ENCODE measurements at places on chromosomes 12 and 14.

GRCh38 chr12:11133162-11133561 is 1.3 kb downstream of the TAS2R30 start:
- no peak for DNase-seq

DNA sequence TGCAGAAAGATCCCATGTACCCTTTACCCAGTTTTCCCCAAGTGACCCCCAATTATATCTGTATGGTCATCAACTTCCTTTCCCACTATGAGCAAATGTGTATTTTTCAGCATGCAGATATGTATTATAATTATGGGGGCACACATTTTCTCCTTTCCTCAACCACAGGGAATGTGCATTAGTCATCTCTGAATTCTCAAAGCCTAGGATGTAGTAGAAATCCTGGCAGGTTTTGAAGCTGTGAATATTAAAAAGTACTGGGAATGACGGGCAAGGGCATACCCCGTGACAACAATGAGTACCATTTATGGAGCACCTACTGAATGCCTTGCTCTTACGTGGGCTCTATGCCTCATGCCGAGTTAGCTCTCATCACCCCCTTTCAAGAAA is 71.5 kb downstream of the VWF start:
- no peak for DNase-seq

- no peak for DNase-seq
These were observed 11.3 kb downstream of the VASH1 start for GRCh38 chr14:76772300-76773187.

DNA sequence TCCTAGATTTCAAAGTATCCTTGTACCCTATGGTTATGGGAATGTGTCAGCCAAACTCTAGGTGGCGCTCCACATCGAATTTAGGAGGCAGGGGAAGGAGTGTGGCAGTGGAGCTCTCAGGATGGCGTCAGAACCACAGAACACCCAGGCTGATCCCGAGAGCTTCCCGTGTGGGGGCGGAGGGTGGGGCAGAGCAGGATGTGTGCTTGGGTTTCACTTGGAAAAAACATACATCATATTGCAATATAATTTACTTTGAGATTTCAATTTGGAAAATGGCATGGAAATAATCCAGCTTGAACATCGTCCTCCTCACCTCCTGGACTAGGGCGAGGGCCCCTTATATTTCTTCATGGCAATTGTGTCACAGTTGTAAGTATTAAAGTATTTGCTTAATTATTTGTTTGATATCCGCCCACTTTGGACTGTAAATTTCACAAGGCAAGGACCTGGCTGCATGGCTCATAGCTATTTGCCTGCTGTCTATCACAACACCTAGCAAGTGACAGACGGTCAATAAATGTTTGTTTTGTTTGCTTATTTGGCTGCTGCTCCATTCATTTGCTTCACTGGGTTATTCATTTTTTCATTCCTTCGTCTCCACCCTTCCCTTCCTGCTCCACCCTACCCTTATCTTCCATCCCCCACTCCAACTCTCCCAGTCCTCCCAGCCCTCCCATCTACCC is 221.5 kb upstream of the HMGA2 start:
- no peak for DNase-seq

DNA sequence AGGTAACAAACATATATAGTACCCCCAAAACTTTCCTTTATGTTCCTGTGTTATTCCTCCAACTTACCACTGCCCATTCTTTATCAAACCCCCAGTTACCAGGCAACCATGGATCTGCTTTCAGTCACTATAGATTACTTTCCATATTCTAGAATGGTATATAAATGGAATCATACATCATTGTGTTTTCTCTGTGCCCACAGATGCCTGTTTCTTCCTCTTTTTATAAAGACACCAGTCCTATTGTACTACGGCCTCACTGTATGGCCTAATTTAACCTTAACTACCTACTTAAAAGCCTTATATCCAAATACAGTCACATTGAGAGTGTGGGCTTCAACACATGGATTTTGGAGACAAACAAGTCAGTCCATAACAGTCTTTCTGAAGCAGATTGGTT is 2.6 kb downstream of the TAS2R14 start:
- no peak for DNase-seq

- DNase-seq, result no peak
These were observed 21.4 kb upstream of the HECTD1 start for GRCh38 chr14:31229009-31229408.

DNA sequence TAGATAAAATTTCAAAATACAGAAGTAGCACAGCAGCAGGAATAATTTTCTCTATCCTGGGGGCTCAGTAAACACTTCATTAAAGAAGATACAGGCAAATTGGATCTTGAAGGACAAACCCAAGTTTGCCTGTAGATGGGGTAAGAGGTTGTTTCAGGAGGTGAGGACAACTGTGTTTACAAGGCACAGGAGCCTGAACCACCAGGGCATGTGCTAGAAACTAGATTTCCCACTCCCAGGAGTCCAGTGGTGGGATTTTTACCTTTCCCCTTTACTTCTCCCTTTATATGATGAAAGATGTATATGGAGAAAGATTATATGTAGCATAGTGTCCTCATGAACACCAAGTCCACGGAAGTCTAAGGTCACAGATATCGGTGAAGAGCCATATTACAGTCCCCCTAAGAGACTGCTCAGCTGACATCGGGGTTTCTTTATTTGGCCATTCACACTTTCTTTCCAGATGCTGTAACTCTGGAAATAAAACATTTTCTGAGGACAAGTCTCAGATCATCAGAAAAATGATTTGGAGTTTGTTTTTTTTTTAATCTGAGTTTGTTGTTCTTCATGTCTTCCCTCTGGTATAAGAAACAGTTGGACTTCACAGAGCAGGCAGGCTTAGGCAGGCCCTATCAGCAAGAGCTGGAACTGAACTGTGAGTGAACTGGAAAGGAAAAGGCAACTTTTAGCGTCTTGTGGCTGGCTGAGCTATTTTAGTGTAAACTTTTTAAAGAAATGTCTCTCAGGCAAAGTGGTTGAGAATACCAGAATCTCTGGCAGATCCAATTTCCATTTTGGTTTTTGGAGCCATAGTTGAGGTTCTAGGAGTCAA is 8.0 kb upstream of the EVL start:
- DNase-seq, result no peak

DNA sequence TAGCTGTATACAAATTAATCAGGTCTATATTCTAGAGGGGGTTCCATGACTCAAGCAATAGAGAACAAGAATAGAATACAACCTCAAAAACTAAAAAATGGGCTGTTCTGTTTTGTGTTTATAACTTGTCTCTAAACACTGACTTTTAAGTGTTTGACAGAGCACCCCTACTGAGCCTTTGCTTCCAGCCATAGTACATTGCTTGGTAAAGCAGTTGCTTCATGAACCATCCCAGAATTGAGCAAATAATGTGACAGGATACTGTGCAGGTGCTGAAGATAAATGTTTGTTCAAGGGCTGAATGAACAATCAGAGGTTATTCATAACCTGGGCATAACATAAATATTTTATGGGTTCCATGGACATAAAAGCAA is 11.5 kb downstream of the SPTSSA start:
- DNase-seq, result no peak

DNA sequence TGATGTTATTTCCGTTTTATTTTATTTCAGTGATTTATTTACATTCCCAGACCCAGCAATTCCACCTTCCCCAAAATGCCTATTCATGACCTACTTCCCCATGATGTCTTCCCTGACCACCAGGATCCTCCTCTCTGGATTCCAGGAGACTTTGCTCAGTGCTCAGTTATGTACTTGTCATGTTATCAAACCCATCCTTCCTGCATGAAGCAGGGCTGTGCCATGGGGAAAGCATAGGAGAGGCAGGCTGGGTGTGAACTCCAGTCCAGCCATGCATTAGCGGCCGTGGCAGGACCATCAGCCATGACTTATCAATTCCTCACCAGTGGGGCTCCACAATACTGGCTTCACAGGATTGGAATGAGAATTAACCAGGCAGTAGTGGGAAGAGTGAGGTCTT is 57.8 kb downstream of the B4GALNT3 start:
- DNase-seq, result no peak

DNA sequence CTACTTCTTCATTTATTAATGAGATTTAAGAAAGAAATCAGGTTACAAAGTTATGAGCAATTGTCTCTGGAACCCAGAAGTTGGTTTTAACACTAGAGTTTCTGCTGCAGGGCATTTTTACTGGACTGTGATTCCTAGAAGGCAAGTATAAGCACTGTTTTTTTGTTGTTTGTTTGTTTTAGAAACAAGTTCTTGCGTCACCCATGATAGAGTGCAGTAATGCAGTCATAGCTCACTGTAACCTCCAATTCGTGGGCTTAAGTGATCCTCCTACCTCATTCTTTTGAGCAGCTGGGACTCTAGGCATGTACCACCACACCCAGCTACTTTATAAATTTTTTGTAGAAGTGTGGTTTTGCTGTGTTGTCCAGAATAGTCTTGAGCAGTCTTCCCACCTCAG is 25.6 kb downstream of the RAP1B start:
- DNase-seq, result no peak

GRCh38 chr12:93913845-93914244 is 234.5 kb upstream of the PLXNC1 start:
- no peak for DNase-seq

- DNase-seq, result no peak
These were observed 45.4 kb downstream of the PSMA6 start for GRCh38 chr14:35337269-35338255.

GRCh38 chr14:25067600-25067999 is 17.7 kb upstream of the STXBP6 start:
- DNase-seq, result no peak

GRCh38 chr14:30725763-30726162 is 103.6 kb downstream of the SCFD1 start:
- no peak for DNase-seq

- DNase-seq, result no peak
These were observed 204.1 kb downstream of the BCL11B start for GRCh38 chr14:99067927-99068326.

- DNase-seq, result no peak
These were observed 54.4 kb downstream of the GPR137C start for GRCh38 chr14:52607061-52607460.

DNA sequence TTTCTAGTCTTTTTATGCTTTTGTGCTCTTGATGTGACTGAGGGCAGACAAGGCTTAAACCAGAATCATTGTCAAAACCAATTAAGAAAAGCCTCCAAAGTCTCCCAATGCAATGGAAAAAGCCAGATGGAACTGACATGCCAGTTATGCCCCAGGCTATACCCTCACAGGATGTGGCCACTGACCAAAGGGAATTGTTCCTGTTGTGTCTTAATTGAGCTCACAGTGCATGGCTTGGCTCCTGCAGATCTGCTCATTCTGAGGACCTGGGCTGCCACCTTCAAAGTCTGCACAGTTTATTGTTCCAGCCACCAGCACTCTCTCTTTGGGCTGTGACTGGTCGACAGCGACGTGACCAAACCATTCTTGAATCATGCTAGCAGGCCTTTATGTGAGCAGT is 17.1 kb upstream of the BICD1 start:
- DNase-seq, result no peak

- DNase-seq, result no peak
These were observed 658.7 kb downstream of the SOX5 start for GRCh38 chr12:23290627-23291330.

- no peak for DNase-seq
These were observed 877.0 kb upstream of the TMEM132C start for GRCh38 chr12:127389923-127390322.

GRCh38 chr12:111812881-111813741 is 28.9 kb upstream of the MAPKAPK5 start:
- DNase-seq, result peak; percentile 49

DNA sequence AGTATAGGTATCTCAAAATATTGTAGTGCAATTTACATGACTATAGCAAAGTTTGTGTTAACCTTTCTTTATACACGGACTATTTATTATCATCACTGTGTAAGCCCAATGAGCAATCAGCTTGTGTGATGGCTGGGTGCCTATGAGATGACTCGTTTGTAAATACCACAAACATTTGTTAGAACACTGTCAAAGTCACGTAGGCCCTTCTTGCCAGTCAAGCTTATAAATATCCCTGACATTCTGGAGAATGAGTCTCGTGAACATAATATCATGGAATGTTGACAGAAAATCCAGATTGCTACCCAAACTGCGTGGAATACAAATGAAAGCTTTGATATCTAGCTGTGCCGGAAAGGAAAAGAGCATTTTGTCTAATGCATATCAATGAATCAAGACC is 648.3 kb upstream of the MDGA2 start:
- no peak for DNase-seq

GRCh38 chr12:107320929-107321631 is 227.7 kb upstream of the CRY1 start:
- no peak for DNase-seq

All from cerebellar nuclear complex (tissue), 1 donor.